Stimulated activated CD8-positive, alpha-beta memory T cell treated with anti-CD3 and anti-CD28 coated beads, Interleukin-15, amount 100 ng/mL, for 4 hours (primary cell): ENCODE measurements at places on chromosomes 7 and 10.
A peak's percentile ranks its signal among the peaks of the same experiment; 100 is the strongest.

GRCh38 chr10:132518572-132519381 lies 18.8 kb upstream of the INPP5A start:
- no peak for DNase-seq

GRCh38 chr7:113840954-113841353 lies 77.9 kb downstream of the PPP1R3A start:
- DNase-seq: no peak

GRCh38 chr7:120825152-120825551 lies 32.8 kb downstream of the TSPAN12 start:
- DNase-seq: no peak

GRCh38 chr10:85888559-85888958 lies 478.0 kb downstream of the GRID1 start:
- no peak for DNase-seq

GRCh38 chr7:105760551-105761447 lies 115.6 kb downstream of the ATXN7L1 start:
- no peak for DNase-seq

DNA sequence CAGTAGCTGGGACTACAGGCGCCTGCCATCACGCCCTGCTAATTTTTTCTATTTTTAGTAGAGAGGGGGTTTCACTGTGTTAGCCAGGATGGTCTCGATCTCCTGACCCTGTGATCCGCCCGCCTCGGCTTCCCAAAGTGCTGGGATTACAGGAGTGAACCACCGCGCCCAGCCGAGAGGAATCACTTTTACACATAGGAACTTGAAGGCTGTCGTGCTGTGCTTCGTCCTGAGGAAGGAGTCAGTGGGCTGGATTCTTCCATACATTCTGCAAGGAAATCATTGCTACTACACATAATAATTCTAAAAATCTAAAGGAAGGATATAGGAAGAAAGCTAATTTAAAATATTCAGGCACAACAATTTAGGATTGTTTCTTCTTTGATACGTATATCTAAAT lies 48.8 kb upstream of the ZPBP start:
- no peak for DNase-seq

- DNase-seq: no peak
Measured at GRCh38 chr10:113001599-113002448, 51.8 kb downstream of the TCF7L2 start.

DNA sequence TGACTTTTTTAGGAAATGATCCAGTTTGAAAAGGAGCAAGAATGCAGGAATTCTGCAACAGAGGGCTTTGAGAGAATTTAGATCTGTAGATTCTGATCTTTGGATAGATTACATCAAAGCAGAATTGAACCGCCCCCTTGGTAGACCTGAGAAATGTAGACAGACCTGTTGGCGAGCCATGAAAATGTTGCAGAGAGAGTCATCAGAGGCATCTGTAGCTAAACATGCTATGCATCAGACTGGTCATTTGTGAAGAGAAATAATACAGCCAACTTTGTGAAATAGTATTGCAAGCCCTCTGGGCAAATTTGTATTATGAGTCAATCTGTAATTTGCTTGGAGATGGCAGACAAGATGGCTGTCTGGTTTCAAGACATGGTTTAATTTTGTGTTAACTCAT lies 4.3 kb upstream of the C1GALT1 start:
- DNase-seq: no peak

GRCh38 chr7:69597278-69598076 lies 798 bp upstream of the AUTS2 start:
- DNase-seq: no peak

- DNase-seq: peak; percentile 28
Measured at GRCh38 chr10:84194424-84195043, at the start of gene CDHR1. TSS of gene CDHR1 (plus strand) at chr10:84194537. CDS start at chr10:84194761, 224 bp downstream.

DNA sequence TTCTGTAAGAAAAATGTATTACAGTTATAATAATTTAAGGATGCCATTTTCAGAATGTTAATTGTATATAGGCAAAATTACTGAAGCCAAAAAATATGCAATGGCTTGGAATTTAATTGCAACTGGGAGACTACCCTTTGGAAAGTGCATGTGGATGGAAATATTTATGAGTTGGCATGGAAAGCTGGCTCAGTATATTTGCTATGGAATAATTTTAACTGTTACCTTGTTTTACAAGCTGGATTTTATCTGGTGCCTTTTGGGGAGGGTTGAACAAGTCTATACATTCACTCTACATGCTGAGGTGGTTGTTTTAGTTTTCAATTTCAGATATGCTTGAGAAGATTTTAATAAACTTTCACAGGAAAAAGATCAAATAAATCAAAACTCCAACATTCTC lies 80.9 kb upstream of the ABCB5 start:
- DNase-seq: no peak

GRCh38 chr10:128576336-128576735 lies 450.1 kb upstream of the MKI67 start:
- no peak for DNase-seq

DNA sequence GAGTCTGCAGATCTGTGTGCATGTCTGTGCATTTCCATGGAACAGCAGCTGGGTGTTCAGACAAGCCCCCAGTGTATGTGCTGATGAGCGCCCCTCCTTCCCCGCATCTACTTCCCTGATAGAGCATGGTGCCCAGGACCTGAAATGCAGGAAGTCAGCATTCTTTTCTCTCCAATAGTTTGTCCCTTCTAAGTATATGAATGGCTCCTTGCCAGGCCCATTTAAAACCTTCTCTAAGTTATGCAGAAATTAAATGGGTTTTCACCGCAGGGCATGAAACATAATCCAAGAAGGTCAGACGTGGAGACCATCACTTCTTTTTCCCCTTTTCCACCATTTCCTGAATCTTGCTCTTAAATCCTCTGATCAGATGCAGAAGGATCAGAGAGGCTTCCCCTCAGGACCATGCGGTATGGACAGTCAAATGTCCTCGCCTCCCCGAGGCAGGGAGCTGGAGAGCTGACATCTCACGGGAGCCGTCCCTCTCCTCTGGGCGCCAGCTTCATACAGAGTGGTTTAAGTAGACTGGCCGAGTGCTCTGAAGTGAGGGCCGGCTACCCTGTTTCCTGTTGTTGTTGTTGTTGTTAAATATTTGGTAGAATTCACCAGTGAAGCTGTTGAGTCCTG lies 155.3 kb downstream of the C10orf105 start:
- no peak for DNase-seq

DNA sequence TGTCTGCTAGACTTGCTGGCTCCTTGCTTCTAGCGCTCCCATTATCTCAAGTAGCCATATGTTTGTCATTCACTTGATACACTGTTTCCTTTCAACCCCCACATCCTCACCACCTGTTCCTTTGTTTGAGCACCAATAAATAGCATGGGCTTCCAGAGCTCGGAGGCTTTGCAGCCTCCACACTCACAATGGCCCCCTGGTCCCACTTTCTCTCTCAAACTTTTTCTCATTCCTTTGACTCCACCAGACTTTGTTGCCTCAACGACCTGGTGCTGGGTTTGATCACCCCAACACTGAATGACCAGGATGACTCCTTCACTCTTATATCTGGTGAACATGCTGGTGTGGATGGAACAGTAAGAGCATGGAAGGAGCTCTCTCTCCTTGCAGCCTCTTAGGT lies 114.5 kb upstream of the TRIM24 start:
- no peak for DNase-seq

GRCh38 chr10:129505500-129506075 lies 38.5 kb downstream of the MGMT start:
- DNase-seq: no peak

DNA sequence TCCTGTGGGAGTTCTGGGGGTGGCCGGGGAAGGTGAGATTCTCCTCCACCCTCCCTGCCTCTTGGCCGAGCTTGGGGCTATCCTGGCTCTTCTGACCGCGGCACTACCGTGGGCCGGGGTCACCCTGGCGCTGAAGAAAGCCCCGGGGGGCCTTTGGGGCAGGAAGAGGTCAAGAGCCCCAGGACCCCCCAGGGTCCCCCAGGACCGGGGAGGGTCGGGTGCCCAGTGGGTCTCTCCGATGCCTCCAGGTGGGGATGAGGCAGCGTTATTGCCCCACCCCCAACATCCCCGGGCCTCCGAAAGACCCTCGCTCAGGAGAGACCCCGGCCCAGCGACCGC lies 439 bp upstream of the KNDC1 start:
- DNase-seq: no peak

DNA sequence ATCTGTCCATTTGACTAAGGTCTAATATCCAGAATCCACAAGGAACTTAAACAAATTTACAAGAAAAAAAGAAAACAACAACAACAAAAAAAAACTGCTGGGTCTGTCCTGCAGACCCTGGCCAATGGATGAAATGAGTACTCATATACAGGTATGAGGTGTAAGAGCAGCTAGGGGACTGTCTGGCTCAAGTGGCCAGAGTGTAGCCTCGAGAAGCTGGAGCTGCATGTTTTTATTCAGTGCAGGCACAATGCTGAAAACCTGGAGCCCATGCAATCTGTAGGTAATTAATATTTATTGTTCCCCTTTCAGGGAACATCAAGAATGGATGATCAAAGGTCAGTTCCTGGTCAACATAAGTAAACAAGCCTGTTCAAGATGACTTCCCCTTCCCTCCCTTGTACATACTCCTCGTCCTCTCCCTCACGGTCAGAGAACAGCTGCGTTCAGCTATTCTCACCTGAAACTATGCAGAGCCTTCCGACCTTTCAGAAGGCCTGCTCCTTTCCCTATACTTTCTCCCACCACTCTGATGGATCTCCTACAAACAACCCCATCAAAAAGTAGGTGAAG lies 15.5 kb downstream of the CYP2C19 start:
- DNase-seq: no peak

DNA sequence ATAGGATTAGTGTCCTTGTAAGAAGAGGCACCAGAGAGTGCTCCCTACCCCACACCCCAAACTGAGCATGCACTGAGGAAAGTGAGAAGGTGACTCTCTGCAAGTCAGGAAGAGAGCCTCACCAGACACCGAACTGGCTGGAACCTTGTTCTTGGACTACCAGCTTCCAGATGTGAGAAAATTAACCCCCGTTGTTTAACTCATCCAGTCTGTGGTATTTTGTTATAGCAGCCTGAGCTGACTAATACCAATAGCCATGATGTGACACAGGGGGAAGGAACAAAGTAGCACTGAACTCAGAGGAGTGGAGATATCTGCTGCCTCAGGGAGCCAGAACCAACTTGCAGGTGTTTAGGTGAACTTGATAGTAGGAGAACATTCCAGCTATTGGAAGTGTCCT lies 415.2 kb upstream of the ZMIZ1 start:
- no peak for DNase-seq

DNA sequence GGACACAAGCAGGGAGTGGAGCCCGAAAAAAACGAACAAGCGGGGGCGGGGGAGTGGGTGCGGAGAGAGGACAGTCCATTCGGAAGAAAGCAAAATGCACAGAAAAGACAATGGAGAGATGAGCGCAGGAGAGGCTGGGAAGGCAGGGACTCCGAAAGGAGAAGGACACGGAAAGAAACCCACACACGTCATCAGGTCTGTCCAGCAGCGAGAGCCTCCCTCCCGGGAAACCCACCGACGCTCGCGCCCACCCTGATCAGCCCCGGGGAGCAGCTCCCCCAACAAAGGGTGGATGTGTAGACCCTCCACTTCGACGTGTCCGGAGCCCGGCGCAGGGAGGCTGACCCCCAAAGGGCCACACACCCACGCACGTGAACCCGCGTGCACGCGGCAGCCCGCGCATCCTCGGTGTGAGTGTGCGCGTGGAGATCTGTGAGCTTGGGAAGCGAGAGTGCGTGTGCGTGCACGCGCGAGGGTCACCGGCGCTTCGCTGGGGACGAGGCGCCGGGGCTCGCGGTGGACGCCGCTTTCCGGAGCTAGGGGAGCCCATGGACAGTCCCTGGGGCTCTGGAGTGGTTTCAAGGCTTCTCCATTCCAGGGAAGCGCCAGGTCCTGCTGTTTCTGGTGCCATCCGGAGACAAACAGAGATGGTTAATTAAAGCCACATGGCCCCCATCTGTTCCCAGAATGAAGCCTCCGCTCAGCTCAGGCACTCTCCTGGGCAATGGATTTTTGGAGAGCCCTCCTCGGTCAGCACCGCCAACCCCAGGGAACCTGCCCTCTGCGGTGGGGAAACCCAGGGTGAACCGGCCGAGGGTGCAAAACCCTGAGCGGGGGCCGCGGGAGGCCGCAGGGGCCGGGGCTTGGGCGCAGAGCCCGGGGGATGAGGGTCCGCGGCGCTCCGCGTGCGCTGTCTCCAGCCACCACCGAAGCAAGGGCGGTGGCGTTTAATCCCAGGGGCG lies 916 bp downstream of the LAMB1 start:
- no peak for DNase-seq

DNA sequence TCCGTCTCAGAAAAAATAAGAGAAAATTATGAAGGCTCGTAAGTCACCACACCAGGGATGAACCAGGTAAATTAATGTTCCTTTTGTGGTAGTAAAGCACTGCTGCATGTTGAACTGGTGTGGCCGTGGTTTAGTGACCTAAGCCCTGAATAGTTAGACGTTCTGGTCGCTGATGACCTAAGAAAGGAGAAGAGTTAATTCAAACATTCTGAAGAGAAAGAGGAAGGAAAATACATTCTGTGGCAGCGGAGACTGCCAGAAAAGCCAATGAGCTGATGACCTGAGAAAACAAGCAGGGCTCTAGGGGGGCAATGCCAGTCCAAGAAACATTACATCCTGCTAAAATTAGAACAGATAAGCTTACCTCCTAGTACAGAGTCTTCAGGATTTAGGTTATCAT lies 17.5 kb downstream of the DNAJC9 start:
- DNase-seq: no peak

DNA sequence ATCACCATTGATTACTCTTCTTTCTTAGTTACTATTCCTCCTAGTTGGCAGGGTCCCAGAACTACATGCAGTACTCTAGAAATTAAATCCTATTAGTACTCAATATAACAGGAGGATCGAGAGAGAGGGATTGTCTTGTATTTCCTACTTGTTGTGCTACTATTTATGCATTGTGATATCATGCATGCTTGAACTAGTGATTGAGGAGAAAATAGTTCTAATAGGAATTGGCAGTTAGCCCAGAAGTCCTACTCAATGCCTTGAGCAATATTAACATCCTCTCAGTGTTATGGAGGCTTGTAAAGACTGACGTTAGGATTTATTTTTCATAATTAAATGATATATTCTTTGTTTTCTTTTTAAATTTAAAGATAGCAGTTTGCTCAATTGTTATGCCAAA lies 67.4 kb downstream of the FOXP2 start:
- DNase-seq: no peak

- no peak for DNase-seq
Measured at GRCh38 chr10:27779462-27780015, 33.9 kb upstream of the MKX start.

DNA sequence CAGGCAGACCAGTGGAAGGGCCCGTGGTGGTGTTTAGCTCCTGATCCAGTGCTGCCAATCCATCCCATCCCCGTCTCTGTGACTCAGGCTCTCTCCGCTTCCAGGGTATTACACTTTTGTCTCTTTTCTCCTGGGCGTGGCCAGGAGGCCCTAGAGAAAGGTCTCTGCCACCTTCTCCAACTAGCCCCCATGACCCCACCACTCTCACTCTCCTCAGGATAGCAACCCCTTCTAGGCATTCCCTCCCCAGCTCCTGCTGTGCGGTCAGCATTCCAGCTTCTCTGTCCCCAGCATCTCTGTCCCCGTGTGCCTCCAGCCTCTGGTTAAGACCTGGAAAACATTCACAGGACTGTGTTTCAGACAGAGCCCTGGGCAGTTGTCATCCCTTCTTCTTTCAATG lies 36.2 kb upstream of the R3HCC1L start:
- DNase-seq: no peak
